Activated T-helper 9 cell treated with anti-CD3 and anti-CD28 coated beads, Interleukin-2, amount 50 U/mL, for 16 hours (primary cell): ENCODE measurements at places on chromosomes 16 and 17.

GRCh38 chr16:84821728-84822689 is 2.2 kb downstream of the CRISPLD2 start:
- DNase-seq, result no peak

GRCh38 chr17:81500047-81500446 is 12.6 kb downstream of the ACTG1 start:
- no peak for DNase-seq

DNA sequence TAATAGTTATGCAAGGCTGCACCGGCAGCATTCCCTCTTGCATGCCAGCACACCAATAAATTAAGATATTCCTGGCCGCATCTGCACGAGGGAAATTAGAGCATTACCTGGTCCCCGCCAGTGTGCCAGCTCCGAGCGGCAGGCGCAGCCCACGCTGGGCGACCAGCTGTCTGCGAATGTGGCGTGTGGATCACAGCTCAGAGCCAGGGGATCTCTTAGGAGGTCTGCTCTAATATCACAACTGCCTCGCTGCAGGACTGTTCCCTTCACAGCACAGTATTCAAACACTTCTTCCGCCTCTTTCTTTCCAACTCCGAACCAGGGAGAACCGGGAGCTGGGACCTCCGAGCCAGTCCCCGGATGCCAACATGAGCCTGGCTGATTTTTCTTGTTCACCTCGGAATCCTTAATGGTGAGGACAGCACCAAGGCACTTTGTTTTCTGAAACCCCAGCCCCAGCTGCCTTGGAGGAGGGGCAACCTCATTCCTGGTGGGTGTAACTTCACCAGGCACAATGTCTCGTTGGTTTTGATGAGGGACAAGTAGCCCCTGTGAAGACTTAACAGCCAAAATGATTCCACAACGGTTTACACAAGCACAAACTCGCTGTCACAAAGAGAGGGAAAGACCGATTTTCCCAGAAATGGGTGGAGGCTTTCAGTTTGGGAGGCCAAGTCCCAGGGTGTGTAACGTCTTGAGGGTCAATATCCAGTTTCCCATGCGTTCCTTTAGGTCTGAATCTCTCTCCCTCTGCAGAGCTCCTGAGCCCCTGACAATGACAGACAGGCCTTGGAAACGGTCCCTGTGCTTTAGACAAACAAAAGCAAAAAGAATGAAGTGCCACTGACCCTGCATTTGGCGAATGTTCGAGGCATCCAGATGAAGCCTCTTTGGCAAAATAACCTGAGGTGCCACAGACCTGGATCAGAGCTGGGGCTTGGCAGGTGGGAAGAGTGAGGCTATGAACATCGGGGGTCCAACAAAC is 213.2 kb downstream of the C16orf78 start:
- no peak for DNase-seq

DNA sequence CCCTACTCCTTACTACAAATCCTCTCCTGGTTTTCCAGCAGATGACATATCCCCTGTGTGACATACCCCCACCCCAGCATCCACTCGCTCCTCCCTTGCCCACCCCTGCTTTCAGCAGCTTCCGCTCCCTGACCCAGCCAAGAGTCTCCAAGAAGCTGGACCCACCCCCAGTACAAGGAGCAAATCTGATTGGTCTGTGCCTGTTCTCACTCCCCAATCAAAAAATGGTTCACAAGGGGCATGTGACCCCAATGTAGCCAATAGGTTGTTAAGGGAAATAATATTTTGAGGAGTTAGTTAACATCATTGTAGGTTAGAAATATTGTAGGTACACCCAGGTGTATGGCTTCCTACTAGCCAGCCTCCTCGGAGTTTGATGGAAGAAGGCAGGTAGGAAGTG is 70.1 kb downstream of the GP2 start:
- DNase-seq, result no peak

GRCh38 chr16:76970087-76970744 is 220.8 kb upstream of the MON1B start:
- no peak for DNase-seq

- peak; percentile 0 for DNase-seq
Observed at GRCh38 chr16:20300312-20301097, 26.8 kb downstream of the GP2 start.

DNA sequence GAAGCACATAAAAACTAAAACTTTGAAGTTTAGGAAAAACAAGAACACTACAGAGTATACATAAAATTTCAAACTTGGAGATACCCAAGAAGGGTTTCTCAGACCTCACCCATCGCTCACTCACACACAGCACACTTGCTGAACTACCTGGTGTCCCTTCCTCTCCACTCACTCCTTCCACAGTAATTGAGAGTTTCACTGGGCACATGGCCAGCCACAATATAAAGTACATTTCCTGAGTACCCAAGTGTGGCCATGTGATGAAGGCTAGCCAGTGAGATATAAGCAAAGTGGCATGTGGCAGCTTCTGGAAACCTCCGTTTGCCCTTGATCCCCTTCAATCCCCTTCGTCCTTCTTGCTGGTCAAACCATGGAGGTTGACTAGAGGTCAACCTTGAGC is 11.9 kb downstream of the TOX3 start:
- DNase-seq, result no peak
